WERI-Rb-1 (cell line): ENCODE measurements at places on chromosomes 7 and 10.

DNA sequence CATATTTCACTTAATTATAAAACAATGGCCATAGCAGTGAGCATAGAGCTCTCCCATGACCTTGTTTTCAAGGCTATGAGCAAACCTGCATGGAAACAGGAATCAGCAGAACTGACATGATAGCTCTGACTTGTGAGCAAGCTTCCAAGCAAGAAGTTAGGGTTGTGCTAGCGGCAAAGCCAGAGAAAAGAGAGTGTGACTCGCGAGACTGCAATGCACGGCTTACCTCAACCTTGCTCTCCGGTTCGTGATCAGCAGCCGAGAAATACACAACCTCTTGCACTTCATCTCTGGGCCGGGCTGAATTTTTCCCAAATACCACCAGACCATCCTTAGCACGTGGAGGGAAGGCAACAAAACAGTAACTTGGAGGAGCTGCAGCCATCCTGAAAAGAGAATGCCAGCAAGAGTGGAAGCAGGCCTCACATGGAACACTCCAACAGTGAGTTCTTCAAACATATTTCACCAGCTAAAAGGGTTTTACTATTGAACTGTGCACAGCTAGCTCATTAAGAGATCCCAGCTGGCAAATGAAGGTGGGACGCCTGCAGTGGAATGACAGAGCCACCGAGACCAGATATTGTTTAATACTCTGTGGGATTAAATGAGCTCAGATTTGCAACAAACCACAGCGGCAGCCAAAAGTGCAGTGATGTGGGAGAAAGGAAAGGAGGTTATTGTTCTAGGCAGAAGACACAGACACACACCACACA is 20.8 kb downstream of the SCRN1 start:
- no peak for DNase-seq

- DNase-seq = no peak
Measured at GRCh38 chr10:74593470-74593869, 232.9 kb upstream of the KAT6B start.

DNA sequence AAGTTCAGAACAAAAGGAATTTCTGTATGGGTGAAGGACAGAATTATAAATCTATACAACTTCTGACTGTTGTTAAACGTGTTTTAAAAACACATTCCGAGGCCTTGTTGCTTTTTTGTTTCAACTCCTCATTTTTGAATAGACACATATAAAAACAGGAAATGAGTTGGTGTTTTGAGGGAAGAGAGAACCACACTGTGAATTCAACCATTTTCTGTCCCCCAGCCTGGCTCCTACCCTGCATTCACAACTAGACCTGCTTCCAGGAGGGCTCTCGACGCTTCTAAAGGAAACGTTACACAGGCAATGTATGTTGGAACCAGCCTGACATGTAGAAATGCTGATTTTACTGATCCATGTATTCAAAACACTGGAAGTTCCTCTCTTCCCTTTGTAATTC is 76.5 kb downstream of the OR13A1 start:
- DNase-seq = no peak

- no peak for DNase-seq
Measured at GRCh38 chr10:32865170-32865569, 92.9 kb downstream of the ITGB1 start.

DNA sequence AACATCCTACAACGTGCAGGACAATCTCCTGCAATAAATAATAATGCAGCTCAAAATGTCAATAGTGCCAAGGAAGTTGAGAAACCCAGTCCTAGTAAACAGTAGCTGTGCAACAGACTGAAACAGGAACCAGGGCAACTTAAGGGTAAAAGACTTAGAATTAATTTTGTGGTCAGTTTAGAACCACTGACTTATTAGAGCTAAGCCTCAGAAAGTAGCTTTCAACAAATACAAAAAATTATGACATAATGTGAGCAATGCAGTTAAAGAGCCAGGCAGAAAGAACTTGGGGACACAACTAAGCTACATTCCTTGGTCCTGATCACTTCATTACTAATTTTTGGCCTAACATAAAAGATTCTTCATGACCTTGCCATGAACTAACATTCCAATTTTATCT is 195.4 kb downstream of the MACC1 start:
- no peak for DNase-seq

DNA sequence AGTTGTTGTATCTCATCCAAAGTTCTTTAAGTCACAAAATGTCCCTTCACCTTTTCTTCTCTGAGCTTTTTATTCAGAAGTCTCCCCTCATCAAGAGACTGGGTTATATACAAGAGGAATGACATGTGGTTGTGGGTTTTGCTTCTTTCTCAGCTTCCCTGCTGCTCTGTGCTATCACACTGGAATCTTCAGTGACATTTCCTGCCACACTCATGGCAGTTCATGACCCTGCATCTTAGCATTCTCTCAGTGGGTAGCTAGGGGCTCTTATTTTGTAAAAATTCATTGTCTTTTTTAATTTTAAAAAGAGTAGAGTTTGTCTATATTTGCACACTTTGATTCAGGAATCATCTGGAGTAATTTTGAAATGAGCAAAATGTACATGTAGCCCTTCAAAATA is 236.9 kb upstream of the TMEM229A start:
- no peak for DNase-seq

- no peak for DNase-seq
Measured at GRCh38 chr7:157441023-157441399, 104.2 kb downstream of the DNAJB6 start.

- no peak for DNase-seq
Measured at GRCh38 chr10:117801691-117802090, 245.1 kb downstream of the RAB11FIP2 start.

- no peak for DNase-seq
Measured at GRCh38 chr7:47846138-47846836, 102.0 kb downstream of the PKD1L1 start.

DNA sequence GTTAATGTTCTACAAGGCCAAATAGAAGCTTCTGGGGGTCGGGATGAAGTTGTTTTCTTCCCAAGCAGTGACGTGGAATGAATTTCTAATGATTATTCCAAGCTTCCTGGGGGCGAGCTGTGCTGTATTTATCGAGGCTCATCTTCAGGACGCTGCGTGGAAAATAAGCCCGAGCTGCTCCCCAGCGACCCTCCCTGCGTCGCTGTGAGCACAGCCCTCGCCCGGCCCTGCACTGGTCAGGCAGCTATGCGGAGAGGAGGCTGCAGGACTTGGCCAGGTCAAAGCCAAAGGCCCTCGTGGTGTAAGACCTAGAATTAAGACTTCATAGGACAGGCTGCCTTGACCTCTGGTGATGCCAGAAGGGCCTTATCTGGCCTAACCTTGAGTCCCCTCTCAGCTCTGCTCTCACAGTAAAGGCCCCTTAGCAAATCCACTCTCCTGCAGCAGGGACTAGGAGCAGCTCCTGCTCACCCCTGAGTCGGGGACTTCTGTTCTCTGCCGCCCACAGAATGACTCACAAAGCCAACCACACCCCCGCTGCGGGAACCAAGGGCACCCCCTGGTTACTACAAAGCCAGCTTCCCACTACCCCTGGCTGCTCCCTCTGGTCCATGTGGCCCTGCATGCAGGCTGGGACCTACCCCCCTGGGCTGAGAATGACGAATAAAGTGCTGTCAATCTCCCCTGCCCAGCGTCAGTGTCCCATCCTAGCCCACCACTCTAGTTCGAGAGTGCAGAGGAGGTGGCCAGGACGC is 501.6 kb downstream of the TCERG1L start:
- no peak for DNase-seq

GRCh38 chr10:52469970-52470705 is 156.1 kb downstream of the DKK1 start:
- no peak for DNase-seq

- no peak for DNase-seq
Measured at GRCh38 chr7:16347066-16347826, 74.1 kb downstream of the CRPPA start.

GRCh38 chr7:122975341-122975740 is 20.2 kb downstream of the TAS2R16 start:
- DNase-seq = no peak
